ENCODE measurements at places on chromosomes 12 and 14. TPM values are rescaled to one million over a fixed set of nuclear protein-coding genes. Genes with fewer than 3 reads are reported as not detected.
A peak's percentile ranks its signal among the peaks of the same experiment; 100 is the strongest.

DNA sequence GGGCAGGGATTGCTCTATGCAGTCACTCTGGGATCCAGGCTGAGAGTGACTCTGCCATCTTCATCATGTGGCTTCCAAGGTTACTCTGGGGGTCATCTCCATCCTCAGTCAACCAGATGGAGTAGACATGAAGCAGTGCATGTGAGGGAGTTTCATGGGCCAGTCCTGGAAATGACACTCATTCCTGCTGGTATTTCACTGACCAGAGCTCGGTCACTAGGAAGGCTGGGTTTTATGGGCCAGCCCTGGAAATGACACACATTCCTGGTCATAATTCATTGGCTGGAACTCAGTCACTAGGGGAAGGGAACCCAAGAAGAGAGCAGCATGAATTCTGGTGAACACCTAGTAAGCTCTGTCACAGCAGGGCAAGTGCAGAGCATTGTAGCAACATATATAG, 144.7 kb downstream of the SMOC1 start:
- DNase-seq = no peak

GALNT16 gene
- total RNA-seq = 0.19 TPM

- no peak for DNase-seq
These were observed 15.9 kb upstream of the LRRK2 start for GRCh38 chr12:40208707-40209446.

DNA sequence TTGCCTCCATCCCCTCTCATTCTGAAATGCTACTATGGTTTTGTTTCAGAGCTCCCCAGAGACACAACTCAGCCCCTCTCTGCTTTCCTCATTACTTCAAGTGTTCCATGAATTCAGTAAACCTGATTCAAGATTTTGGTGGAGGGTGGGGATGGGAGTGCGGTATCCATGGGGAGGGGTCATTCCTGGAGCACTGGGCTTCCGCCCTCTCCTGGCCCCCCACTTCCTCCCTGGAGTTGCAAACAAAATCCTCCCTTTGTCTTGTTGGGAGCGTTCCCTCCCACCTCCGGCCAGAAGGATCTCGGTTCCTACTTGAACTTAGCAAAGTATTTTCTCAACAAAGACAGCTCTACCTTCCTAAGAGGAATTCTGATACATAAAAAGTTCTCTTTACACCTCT, 71.8 kb upstream of the LTA4H start:
- DNase-seq = peak; percentile 43

NGB gene
- not detected for total RNA-seq

- DNase-seq = no peak
These were observed 39.6 kb upstream of the PIK3C2G start for GRCh38 chr12:18221726-18222125.

- DNase-seq = no peak
These were observed 57.4 kb downstream of the ACSM4 start for GRCh38 chr12:7361265-7361664.

TAS2R46 gene
- total RNA-seq = 2.4 TPM

LMNTD1 gene
- total RNA-seq = 0.19 TPM

TMEM117 gene
- 4.8 TPM for total RNA-seq

DNA sequence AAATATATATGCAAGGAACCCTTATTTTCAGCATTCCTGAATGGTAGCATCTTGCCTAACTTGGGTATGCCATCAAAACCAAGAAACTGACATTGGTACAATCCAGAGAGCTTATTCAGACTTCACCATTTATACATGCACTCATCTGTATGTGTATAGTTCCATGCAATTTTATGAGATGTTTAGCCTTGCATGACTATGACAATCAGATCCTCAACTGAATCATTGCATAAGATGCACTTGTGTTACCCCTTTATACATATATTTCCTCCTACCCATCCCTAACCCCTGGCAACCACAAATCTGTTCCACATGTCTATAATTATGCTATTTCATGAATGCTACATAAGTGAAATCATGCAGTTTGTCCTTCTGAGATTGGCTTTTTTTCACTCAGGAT, 37.0 kb upstream of the PPFIBP1 start:
- DNase-seq = no peak

DNA sequence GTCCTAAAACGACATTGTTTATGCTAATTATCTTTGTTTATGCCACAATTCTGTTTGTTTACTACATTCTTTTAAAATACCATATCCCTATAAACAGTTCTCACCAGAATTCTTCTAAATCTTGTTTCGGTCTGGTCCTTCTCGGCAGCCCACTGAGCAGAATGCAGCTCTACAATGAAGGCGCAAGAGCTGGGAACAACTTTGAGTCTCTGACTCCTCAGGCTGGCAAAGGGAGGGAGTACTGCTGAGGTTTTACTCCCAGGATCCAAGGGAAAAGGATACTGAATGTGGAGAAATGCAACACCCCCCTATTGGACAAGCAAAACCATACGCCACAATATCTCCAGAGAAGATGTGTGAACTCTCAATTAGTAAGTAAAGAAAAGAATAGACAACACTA, 5.4 kb downstream of the SOX5 start:
- DNase-seq = no peak

DNA sequence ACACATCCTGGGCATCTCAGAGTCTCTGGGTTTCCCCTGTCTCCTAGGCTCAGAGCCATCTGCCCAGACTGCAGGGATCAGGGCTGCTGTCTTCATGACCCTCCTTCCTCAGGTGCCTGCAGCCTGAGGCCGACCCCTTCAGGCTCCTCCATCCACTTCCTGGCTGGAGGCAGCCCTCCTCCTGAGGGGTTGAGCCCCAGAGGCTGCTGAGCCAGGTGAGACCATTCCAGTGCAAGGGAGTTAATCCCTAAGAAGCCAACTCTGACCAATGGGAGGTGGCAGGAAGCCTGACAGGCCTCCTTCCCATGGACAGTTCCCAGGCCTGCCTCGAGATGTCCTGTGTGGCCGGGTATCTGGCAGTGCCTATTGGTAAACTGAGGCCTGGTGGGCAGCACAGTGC, 8.4 kb upstream of the PPP4R4 start:
- DNase-seq = no peak

ALDH2 gene
- total RNA-seq = 76.6 TPM

DNA sequence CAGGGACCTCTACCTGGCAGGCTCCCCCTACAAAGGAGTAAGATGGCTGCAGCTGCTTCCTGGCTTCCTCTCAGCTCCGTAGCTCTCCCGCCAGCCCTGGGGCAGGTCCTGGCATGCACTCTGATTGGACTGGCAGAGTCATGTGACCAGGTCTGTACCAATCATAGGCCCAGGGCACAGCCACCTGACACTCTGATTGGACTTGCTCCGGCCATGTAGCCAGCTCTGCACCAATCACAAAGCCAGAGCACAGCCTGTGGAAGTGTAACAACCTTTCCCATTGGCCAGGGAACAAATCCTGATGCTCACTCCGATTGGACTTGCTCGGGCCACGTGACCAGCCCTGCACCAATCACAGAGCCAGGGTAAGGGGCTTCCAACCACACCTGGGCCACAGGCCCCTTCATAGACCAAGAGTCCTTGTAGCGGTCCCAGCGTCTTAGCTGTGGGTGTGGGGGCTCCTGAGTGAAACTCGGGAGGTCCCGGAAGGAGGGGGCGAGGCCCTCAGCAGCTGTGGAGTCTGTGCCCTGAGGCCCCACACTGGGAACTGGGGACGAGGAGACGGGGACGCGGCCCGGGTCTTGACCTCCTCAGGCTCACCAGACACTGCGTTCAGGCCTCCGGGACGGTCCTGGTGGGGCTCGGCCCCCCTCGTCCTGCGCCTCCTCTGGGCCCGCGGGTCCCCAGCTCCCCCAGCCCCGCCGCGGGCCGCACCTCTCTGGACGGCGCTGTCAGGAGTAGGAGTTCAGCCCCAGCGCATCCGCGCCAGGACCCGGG, 210.6 kb downstream of the ADGRD1 start:
- DNase-seq = no peak

MYO1H gene
- total RNA-seq = not detected

SDR9C7 gene
- total RNA-seq = not detected

DNA sequence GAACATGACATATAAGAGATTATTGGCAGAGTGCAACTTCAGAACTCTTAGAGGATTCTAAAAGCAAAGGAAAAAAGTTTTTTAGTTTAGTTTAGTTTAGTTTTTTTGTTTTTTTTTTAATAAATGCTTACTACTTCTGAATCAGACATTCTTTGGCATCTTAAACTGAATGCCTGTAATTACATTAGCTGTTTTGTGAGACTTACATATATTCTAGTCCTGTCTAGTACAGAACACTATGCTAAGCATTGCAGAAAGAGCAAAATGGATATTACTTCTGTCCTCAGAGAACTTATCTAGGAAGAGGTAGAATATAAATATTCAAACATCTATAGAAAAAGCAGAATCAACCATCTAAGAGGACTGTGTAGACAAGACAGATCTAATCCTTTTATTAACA, 133.2 kb downstream of the RAD51B start:
- DNase-seq = no peak

RNASE1 gene
- 64.0 TPM for total RNA-seq

Data from dermis blood vessel endothelial cell (primary cell).